H7 (cell line): ENCODE measurements at places on chromosomes 11 and 22.

DNA sequence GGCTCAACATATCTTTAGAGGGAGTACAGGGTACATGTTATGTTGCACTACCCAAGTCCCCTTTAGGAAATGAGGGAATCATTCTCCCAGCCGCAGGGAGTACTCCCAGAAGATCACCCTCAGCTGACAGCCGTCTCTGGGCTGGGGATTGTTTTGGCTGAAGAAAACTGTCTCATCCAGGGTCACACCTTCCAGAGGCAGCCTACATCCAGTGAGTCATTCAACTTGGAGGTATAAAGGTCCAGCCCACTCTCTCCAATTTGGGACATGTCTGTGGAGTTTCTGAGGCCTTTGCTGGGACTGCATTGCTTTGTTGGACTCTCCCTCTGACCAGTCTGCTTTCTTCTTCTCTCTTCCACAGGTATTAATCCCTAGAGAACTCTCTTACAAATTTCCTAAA is 42.1 kb downstream of the RASSF10 start:
- DNase-seq: no peak

DNA sequence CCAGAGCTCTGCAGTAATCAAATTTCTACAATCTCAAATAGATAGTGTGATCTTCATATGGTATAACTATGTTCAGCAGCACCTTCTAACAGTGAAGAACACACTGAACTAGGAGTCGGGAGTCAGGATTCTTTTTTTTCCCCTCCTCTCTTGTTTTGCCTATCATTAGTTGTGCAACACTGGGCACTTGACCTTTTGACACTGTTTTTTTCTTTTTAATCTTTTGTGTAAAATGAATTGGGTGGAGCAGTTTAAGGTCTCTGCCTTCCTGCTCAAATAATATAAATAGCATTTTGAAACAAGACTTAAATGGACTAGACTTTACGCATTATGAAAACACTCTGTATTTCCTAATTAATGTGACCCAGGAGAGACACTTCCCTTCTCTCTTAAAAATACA is 39.7 kb downstream of the CTSC start:
- no peak for DNase-seq

DNA sequence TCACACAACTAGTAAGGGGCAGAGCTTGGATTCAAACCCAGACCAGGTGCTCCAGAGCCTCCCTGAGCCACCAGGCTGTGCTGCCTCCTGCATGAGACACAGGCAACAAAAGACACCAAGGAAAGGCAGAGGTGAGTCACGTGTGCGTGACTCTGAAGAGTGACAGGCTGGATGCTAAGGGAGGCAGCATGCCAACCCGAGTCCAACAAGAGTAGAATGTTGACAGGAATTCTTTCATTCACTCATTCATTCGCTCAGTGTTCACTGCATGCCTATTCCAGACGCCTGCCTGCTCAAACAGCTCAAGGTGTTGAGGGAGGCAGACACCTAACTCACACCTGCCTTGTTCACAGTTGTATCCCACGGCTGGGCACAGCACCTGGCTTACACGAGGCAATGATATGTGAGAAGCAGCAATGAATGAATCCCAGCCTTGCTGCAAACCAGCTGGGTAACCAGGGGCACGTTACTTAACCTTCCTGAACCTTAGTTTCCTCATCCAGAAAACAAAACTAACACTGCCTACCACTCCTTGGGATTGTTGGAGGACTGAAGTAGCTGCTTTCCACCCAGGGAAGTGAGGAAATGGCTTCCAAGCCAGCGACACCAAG is 73.8 kb upstream of the ARFGAP3 start:
- no peak for DNase-seq

DNA sequence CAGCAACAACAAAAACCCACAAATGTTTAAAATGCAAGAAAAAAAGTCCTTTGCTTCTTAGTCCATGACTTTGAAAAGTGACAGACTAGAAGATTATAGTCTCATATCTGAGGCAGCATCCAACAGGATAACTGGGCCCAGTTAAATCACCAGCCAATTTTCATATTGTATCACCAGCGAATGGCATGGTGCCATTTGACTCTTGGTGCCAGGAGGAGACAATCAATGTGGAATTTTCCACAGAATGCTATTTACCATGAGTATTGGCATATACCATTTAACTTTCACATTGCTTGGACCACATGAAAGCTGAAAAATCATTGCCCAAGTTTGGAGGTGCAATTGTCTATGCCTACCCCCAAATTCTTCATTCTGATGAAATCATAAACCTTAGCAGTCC is 255.5 kb downstream of the TENM4 start:
- DNase-seq: no peak

GRCh38 chr11:17638311-17638710 is 81.1 kb upstream of the MYOD1 start:
- DNase-seq: peak; percentile 10

DNA sequence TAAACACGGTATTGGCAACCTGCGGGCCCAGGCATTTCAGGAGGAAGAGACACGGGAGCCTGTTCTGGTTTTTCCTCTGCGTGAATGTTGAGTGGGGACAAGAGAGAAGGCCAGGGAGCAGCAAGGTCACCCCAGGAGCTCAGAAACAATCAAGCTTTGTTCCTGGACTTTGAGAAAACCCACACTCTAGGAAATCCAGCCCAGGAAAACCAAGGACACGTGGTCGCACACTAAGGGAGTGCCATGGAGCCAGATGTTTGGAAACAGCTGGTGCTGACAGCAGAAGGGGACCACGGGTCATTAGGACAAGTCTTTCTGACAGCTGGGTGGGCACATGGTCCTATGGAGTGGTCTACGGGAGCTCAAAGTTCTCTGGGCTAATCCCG is 44.1 kb downstream of the MYH9 start:
- no peak for DNase-seq
